ENCODE measurements at places on chromosomes 2 and 18.

GRCh38 chr18:34767601-34768027, 57.5 kb downstream of the DTNA start:
- no peaks in the 10 kb centered on the region for H3K36me3 ChIP-seq
- H3K4me3 ChIP-seq, result no peak overlapping the region
- DNase-seq, result no peak

DNA sequence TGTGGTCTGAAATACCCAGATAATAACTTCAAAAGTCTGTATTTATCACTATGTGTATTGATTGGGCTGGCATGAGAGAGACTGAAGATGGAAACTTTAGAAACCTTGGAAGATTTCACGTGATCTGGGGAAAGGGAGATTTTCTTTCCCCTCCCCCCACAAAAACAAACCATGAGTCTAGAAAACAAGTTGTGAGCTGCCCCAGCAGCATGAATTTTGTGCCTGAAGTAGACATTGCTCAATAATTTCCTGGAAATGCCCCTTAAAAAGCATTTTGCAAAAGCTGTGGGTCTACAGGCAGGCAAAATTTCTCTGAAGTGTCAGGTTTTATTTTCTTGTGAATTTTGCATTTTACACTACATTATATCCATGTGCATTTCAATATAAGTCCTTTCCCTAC, 101.8 kb downstream of the ETAA1 start:
- no peak overlapping the region for H3K4me3 ChIP-seq
- peaks cover 3% of the 10 kb centered on the region for H3K27me3 ChIP-seq
- no peak overlapping the region for H3K27ac ChIP-seq
- no peak for DNase-seq

- H3K27ac ChIP-seq, result no peak overlapping the region
- no peaks in the 10 kb centered on the region for H3K36me3 ChIP-seq
- H3K27me3 ChIP-seq, result peaks cover 5% of the 10 kb centered on the region
- no peak overlapping the region for H3K4me3 ChIP-seq
- DNase-seq, result no peak
Observed at GRCh38 chr2:71477231-71477691, 23.9 kb downstream of the DYSF start.

DNA sequence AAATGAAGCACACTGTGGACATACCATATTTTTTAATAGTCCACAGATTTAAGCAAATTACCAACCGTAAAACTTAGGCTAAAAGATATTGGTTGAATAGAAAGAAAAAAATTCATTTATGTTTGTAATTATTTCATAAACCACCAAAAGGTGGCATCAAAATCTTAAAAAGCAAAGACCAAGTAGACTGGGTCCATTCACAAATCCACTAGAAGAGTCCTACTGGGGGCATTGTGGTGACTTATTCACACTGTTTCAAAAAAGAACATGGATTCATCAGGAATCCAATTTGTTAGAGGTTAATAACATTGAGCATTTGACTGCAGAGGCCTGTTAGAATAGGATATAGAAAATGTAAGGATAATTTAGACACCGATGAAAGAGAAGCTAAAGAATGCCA, 194.9 kb upstream of the KYNU start:
- DNase-seq, result no peak
- H3K4me3 ChIP-seq, result no peak overlapping the region
- no peak overlapping the region for H3K27ac ChIP-seq
- H3K36me3 ChIP-seq, result no peaks in the 10 kb centered on the region
- H3K27me3 ChIP-seq, result no peaks in the 10 kb centered on the region
- no peaks in the 10 kb centered on the region for H3K4me1 ChIP-seq

Measured in activated CD8-positive, alpha-beta T cell treated with anti-CD3 and anti-CD28 coated beads for 36 hours (primary cell).